ENCODE measurements at places on chromosomes 12 and 14.

DNA sequence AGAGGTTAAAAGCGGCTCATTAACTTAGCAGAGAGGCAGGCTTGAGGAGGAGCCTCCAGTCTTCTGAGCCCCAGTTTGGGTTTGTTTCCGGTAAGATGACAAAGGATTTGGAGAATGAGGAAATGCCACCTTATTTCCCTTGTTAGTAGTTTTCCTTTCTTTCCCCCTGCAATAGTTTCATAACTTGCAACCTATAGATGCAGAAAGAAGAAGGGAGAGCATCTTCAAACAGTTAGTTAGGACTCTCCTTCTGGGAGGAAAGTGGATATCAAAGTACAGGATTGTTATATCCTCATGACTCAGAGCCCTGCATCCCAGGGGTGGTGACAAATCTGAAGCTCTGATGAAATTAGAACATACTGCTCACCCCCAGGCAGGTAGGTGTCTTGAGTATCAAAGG is 180.7 kb upstream of the SLC38A2 start:
- no peak for DNase-seq

DNA sequence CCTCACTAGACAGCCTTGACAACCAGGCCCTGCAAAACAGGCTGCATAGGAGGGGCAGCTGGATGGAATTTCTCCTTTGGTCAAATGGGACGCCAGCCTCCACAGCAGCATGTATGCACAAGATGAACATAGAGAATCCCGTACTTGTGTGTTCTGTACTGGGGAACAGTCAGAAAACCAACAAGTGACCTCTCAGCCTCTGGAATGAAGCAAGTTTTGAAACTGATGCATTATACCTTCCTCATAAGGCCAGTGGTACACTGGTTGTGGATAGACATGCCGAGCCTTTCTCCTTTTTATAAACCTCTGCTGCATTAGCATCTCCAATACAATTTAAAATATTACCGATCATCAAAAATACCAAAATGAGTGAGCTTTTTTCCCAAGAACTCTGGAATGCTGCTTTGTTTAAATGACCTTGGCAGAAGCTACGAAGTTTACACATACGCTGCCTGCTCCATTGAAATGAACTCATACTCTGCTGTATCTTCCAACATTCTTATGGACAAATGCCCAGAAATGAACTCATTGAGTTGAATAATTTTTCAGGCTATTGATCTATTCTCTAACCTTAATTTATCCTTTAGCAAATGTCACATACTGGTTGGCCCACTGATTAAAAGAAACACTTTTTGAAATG is 47.6 kb upstream of the FERMT2 start:
- no peak for DNase-seq

GRCh38 chr12:50287271-50287670 is 4.0 kb upstream of the LIMA1 start:
- DNase-seq, result no peak

- no peak for DNase-seq
Measured at GRCh38 chr14:38171197-38171596, 36.5 kb upstream of the SSTR1 start.

DNA sequence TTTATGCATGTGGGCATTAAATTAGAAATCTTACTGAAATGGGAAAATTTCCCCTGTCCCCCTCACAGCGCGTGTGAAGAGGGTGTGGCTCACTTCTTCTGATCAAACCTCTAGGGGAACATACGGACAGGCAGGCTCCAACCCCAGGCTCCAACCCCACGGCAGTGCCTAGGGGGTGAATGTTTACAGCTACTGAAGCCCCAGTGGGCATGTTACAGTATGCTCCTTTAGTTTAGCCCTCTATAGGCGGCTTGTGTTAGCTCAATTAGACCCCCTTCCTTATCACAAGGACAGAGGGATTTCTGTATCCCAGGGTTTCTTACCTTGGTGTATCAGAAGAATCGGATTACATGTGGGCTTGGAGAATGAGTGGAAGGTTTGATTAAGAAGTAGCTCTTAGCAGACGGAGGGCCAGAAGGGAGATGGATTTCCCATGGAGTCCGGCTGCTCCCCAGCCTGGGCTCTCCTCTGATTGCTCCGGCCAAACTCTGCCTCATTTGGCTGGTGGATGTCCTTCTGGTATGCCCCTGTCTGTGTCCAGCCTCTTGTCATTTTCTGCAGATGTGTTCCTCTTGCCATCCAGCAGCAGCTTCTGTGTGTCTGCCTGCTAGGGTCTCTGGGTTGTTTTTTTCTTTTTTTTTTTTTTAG is 223.7 kb downstream of the TMTC2 start:
- no peak for DNase-seq

GRCh38 chr14:68217791-68218340 is 398.3 kb downstream of the RAD51B start:
- no peak for DNase-seq

DNA sequence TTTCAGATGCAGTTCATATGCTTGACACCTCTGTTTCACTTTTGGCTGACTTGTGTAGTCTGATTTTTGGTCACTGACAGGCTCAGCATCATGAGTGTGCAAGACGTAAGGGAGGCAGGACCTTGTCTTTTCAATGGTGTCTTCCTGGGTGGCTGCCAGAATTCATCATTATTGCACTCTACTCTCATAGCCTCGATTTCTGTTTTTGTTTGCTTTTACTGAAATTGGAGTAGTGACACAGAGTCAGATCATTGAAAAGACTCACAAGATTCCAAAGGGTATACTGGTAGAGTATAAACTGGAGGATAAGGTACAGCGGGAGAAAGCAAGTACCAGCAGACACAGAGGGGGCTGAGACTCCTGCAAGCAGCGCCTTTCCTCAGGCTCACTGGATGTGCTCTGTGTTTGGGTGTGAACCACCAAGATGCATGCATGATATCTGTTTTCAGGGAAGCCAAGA is 126.3 kb upstream of the FGD4 start:
- peak; percentile 36 for DNase-seq

DNA sequence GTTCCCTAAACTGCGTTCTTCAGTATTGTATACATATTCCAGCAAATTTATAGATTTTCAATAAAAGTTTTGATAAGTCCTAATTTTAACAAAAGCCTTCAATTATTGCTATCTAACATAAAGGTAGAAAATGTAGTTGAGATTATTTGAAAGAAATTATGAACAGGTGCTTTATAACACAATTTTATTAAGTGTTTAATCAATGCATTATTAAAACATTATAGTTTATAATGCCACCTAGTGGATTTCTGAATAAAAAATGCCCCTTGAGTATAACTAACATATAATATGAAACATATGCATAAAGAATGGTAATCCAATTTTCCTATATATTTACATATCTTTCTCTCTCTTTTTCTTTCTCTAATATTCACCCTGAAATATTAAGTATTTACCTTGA is 515.3 kb downstream of the SLC6A15 start:
- no peak for DNase-seq

GRCh38 chr12:24754690-24755638 is 193.9 kb downstream of the BCAT1 start:
- no peak for DNase-seq

- DNase-seq, result no peak
Measured at GRCh38 chr14:60655898-60656685, 6.8 kb upstream of the SIX1 start.

DNA sequence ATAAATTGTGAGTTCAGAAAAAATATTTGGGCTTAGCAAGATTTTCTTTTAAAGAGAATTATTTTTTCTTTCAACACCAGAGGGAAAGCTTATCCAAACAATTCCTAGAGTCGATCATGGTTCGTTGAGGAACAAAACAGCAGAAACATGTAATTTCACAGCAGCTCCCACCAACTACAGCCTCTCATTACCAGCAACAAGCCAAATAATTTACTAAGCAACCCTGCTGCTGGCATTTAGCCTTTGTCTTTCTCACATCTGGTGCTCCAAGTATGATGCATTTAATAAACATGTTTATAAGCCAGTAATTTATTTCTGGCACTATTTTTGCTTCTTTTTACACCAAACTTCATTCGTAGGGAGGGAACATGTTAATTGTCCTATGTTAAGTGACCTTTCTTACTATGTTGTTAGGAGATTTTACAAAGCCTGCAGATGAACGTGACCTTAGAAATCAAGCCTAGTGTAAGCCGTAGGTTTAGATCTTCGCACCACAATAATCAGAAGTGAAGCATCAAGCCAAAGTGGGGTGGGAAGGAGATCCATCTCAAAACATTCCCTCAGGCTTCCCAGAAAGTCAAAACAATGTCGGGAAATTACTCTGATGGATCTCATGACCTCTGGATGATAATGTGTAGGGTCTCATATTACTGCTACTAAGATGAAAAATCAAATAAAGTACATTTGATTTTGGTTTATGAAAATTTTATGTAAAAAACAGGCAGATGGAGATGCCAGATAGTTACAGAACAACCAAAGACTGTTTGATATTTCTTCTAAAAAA is 128.4 kb downstream of the RPAP3 start:
- no peak for DNase-seq

DNA sequence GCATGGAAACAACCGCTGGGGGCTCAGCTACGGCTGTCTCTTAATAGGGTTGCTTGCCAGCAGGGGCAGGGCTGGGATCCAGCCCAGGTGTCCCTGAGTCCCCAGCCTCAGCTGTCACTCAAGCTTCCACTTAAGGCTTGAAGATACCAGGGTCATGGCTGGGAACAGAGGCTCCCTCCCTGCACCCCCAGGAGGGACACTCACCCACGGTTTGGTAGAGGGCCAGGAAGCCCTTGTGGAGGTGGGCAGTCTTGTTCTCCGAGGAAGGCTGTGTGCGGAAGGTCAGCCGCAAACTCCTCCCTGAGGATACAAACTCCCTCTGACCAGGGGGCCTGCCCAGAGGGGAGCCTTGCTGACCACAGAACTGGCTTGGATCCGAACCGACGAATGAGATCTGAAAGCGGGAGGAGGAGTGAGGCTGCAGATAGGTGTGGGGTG is 7.3 kb downstream of the C1RL start:
- DNase-seq, result no peak

DNA sequence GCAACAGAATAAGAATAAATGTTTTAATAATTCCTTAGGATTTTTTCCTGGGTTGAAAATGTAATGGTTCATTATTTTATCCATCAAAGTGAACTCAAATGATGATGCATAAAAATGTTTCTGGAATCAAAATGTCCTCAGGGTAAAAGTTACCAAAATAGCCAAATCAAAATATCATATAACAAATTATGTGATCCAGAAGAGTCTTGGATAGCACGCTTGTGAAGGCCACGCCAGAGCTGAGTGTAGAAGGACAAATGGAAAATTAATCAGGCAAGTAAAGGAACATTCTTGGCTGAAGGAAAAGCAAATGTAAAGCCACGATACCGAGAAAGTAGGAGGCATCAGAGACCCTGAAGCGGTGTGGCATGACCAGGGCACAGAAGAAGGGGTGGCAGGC is 169.2 kb downstream of the CAPZA3 start:
- no peak for DNase-seq

DNA sequence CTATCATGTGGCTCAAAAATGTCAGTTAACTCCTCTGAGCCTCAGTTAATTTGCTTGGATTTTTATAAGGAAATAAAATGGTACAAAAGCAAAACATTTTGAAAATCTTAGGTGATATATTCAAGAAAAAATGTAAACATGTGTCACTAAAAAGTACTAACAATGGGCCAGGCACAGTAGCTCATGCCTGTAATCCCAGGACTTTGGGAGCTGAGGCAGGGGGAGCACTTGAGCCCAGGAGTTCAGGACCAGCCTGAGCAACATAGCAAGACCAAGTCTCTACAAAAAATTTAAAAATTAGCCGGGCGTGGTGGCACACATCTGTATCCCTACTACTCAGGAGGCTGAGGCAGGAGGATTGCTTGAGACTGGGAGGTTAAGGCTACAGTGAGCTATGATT is 25.7 kb downstream of the AQP6 start:
- no peak for DNase-seq

DNA sequence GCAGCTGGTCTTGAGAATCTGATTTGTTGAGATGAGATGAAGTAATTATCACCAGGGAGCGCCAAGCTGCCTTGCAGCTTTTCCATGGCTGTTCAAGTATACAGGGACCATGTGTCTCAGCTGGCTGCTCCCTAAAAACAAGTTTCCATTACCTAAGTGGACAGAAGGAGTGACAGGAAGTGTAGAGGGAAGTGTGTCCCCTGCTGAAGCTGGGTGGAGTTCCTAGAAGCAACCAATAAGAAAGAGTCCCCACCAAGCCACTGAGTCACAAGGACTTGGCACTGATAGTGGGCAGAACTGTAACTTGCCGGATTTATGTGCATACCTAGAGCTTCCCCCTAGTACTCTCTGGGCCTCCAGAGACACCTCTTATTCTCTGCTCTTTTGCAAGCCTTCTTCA is 1.5 kb upstream of the GPX2 start:
- DNase-seq, result no peak

DNA sequence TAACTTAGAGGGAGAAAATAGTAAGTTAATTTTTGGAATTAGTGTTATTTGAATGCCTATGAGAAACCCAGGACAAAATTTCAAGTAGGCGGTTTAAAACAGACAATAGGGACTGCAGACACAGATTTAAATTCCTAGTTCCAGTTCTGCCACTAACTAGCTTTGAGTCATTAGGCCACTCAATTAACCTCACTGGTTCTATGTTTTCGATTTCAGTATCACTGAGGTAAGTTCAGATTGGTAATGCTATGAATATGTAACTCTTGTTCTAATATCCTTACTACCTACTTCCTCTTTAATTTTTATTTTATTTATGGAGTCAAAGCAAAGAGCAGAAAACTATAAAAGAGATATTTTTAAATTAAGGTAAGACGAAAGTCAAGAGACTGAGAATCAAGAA is 52.6 kb downstream of the GALC start:
- peak; percentile 60 for DNase-seq

- no peak for DNase-seq
Measured at GRCh38 chr12:130791629-130792028, 47.4 kb downstream of the STX2 start.

DNA sequence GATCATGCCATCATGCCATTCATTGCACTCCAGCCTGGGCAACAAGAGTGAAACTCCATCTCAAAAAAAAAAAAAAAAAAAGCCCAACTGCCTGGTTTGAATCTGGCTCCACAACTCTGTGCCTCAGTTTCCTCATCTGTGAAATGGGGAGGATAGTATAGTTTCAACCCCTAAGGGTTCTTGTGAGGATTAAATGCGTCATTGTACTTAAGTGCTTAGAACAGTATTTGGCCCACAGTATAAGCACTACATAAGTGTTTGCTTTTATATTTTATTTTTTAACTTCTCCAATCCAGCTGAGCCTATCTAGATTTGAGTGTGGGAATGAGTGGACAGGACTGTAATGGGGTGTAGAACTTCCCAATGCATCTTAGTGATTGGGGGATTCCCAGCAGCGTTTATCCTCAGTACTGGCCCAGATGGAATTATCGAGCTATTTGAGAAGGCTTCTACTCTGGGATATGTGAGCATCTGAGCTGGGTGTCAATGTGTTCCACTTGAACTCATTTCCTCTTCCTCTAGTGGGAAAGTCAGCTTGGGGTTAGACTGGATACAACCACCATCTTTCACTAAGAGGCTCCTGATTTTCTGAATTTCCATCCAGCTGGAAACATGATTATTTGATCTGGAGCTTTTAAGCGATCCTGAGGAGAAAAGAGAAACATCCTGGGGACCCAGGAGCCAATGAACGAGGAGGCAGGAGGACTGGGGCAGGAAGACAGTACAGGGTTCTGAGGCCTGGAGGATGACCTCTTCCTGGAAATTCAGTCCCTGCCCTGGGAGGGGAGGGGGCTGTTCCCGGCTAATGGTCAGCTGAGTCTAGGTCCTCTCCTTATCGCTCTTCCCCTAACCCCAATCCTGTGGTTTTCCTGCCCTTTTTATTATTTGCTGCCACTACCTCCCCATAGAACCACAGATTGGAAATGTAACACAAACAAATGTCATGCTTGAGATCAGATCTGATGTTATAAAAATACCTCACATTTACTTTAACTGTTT is 9.3 kb upstream of the ESPL1 start:
- DNase-seq, result no peak

- no peak for DNase-seq
Measured at GRCh38 chr12:89504560-89505346, 19.8 kb downstream of the GALNT4 start.

Measured in GM06990 (cell line).